ENCODE measurements at places on chromosomes 4 and X. TPM values are rescaled to one million over a fixed set of nuclear protein-coding genes. Genes with fewer than 3 reads are reported as not detected.

DNA sequence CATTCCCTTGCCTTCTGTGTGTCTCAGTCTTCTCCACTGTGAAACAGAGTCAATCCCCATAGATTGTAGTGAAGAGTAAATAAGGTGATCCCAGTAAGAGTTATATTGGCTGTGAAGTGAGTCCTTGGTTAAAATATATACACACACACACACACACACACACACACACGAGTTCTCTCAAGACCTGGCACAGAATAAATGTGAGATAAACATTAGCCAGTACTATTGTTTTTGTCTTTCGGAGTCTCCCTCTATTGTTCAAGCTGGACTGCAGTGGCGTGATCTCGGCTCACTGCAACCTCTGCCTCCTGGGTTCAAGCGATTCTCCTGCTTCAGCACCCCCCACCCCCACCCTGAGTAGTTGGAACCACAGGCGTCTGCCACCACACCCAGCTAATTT lies 44.8 kb upstream of the FAM156A start:
- DNase-seq: no peak

- DNase-seq: no peak
These were observed 58.9 kb downstream of the TLR10 start for GRCh38 chr4:38723726-38724474.

ANXA10 gene
- not detected for total RNA-seq

DNA sequence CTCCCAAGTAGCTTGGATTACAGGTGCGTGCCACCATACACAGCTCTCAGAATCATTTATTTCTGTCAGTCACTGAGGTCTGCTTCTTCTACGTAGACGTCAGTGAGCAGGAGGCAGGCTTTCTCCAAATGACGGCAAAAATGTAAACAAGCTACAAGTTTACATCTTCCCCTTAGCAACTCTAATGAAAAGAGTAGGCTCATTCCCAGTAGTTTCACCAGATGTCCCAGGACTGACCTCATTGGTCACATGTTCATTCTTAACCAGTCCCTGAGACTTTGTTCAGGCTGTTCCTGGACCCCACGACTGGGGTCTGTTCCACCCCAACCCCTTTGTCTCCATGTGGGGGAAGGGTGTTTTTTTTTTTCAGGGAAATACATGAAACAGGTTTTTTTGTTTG lies 67.1 kb downstream of the TENM3 start:
- no peak for DNase-seq

- no peak for DNase-seq
These were observed 112.5 kb downstream of the MID1 start for GRCh38 chrX:10507876-10508275.

GRCh38 chrX:17495052-17495451 lies 120.1 kb downstream of the NHS start:
- peak; percentile 4 for DNase-seq

- DNase-seq: no peak
These were observed 856.6 kb downstream of the CENPC start for GRCh38 chr4:66688674-66689073.

DNA sequence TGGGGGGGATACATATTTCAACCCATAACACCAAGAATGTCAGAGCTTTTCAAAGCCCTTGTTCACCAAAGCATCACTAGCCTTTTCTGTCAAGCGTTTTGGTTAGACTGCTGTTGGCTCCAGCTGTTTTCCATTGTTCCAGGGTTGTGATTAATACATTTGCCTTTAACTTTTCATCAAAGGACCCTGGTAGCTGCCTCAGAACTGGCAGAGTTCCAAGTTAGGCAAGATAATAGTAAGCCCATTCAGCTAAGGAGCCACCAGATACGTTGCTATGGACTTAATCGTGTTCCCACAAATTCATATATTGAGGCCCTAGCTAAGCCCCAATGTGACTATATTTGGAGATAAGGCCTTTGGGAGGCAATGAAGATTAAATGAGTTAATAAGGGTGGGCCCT lies 37.1 kb downstream of the ENOPH1 start:
- DNase-seq: no peak

VSIG1 gene
- 0.37 TPM for total RNA-seq

DNA sequence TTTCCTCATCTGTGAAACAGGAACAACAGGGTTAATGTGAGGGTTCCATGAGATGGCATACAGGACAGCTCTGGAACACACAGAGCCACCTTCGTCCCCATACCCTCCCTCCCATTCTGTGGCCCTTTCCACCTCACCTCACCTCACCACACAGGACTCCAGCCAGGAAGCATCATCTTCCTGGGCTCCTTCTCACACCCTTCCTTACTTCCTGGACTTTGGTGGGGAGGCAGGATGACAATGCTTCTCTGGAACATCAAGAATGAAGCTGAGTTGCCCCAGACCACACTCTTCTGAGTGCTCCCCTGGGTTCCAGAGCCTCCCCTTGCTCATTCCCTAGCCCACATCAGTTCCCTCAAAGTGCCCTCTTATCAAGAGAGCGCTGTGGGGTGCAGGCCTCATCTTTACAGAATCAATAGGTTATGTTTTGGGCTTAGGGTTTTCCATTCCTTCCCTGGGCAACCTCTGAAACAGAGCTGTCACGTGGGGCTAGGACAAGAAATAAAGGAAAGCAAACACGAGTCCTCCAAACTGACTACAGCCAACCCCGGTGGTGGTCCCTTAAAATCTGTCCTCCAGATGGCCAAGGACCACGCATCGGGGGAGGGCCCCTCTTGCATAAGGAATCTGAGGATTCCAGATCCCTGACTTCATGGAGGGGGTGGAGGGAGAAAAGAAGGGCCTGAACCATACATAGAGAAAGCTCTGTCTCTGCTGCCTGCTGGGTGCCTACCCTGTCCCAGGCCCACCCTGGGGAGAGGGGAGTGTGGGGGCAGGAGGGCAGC lies 74.4 kb upstream of the ATP6AP2 start:
- no peak for DNase-seq

WFS1 gene
- total RNA-seq: 20.5 TPM

RNF128 gene
- total RNA-seq: 13.7 TPM

GRCh38 chrX:154733066-154733425 lies 17.8 kb downstream of the GAB3 start:
- no peak for DNase-seq

FOXR2 gene
- total RNA-seq: not detected

CENPE gene
- total RNA-seq: 21.8 TPM

DNA sequence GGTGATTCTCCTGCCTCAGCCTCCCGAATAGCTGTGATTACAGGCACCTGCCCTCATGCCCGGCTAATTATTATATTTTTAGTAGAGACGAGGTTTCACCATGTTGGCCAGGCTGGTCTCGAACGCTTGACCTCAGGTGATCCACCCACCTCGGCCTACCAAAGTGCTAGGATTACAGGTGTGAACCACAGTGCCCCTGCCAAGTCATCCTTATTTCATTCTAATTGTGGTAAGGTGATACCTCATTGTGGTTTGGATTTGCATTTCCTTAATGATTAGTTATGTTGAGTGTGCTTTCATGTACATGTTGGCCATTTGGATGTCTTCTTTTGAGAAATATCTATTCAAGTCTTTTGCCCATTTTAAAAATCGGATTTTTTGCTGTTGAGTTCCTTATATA lies 93.0 kb downstream of the USP9X start:
- no peak for DNase-seq

- no peak for DNase-seq
These were observed 182.0 kb downstream of the SLC4A4 start for GRCh38 chr4:71520850-71521249.

DNA sequence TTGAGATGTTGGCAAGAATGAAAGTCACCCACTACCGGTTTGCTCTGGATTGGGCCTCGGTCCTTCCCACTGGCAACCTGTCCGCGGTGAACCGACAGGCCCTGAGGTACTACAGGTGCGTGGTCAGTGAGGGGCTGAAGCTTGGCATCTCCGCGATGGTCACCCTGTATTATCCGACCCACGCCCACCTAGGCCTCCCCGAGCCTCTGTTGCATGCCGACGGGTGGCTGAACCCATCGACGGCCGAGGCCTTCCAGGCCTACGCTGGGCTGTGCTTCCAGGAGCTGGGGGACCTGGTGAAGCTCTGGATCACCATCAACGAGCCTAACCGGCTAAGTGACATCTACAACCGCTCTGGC lies 12.3 kb downstream of the RPL9 start:
- DNase-seq: no peak

- no peak for DNase-seq
These were observed 29.9 kb downstream of the ZDHHC9 start for GRCh38 chrX:129813662-129814368.

GRCh38 chr4:125070861-125071260 lies 243.9 kb upstream of the FAT4 start:
- no peak for DNase-seq

LRIT3 gene
- total RNA-seq: 0.16 TPM

DNA sequence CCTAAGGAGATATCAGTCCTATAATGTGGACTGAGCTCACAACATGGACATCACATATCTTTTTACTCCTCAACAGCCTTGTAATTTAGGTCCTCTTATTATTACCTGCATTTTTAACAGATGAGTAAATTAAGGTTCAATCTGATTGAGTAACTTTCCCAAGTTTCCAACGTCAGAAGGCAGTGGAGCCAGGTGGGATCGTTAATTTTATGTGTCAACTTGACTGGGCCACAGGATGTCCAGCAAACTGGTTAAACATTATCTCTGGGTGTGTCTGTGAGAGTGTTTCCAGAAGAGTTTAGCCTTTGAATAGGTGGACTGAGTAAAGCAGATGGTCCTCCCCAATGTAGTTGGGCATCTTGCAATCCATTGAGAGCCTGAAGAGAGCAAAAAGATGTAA lies 59.0 kb upstream of the SLIT2 start:
- no peak for DNase-seq

GCNA gene
- total RNA-seq: 3.0 TPM

GRCh38 chrX:39169976-39170375 lies 368.7 kb downstream of the MID1IP1 start:
- DNase-seq: no peak

- no peak for DNase-seq
These were observed 249.6 kb downstream of the COL25A1 start for GRCh38 chr4:109052821-109053220.

DNA sequence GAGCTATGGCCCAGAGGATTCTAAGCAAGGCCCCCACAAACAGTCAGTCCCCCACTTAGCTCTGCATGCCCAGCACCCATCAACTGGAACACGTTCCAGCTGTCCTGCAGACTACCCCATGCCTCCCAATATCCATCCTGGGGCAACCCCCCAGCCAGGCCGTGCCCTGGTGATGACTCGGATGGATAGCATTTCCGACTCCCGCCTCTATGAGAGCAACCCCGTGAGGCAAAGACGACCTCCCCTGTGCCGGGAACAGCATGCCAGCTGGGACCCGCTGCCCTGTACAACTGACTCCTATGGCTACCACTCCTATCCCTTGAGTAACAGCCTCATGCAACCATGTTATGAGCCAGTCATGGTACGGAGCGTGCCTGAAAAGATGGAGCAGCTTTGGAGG lies 32.0 kb downstream of the LAS1L start:
- no peak for DNase-seq

DNA sequence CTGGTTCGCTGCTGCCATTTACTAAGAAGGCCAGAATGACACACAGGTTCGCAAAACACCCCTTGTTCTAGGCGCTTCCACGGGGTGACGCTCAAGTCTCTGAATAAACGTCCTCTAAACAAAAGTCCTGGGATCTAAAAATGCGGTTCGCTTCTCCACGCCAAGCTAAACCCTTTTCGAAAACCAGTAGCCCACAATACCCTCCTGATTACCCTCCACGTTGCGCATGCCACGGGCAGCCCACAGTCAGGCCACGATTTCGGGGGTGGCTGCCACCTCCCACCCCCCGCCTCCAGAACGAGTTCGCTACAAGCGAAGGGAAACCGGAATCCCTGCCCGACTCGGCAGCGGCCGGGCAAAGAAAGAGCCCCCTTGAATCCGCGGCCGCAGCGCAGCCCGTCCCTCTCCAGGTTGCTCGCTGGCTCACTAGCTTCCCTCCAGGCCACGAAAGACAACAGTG lies 423 bp downstream of the RPL39 start:
- DNase-seq: no peak

PABPC1L2B gene
- total RNA-seq: not detected

DNA sequence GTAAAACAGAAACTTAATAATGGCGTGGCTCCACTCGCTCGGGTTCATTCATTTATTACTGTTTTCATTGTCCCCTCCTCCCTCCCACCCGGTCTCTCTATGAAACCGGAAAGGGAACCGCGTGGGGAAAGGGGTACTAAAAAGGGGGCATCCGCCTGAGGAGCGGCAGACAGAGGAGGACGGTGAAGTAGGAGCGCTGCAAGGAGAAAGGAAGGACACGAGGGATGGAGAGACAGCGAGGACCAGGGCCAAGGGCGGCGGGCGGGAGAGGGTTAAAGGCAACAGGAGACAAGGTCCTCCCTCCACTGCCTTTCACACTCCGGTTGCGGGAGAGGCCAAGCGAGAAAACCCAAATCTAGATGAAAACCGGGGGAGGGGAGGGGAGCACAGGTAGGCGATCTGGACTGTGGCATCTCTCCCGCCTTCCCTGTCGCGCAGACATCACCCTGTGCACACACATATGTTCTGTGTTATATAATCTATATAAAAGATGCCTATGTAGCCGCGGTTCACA lies 829 bp downstream of the ELOVL6 start:
- peak; percentile 66 for DNase-seq

CLDN34 gene
- 0.32 TPM for total RNA-seq

ZNF674 gene
- total RNA-seq: 9.9 TPM

USP17L28 gene
- total RNA-seq: not detected

GRCh38 chrX:41234962-41235361 lies 99.0 kb upstream of the DDX3X start:
- DNase-seq: no peak

DNA sequence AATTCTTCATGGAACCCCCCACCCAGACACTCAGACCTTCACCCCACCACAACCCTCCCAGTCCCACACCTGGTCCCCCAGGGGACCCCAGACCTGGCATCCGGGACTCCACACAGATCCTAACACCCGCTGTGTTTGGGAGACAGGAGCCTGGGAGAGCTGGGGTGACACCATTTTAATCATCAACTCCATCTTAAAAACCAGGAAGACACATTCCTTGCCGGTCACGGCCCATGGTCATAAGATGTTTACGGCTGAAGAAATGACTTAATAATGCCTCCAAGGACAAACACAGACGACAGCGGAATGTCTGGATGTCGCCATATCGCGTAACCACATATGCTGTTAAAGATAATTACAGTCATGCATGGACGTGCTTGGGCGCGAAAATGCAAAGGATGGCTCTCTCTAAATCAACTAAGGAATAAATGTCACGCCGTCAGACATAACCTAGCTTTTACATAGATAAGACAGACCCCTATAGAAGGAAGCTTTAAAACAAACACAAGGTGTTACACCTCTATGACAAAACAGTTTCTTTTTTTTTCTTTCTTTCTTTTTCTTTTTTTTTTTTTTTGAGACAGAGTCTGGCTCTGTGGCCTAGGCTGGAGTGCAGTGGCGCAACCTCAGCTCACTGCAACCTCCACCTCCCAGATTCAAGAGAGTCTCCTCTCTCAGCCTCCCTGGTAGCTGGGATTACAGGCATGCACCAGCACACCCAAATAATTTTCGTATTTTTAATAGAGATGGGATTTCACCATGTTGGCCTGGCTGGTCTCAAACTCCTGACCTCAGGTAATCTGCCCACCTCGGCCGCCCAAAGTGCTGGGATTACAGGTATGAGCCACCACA lies 2.1 kb upstream of the DHRSX start:
- DNase-seq: no peak
